ENCODE measurements at places on chromosomes 3 and 15. TPM values are rescaled to one million over a fixed set of nuclear protein-coding genes. Genes with fewer than 3 reads are reported as not detected.

DCUN1D1 gene
- total RNA-seq: 10.9 TPM

ALG1L2 gene
- total RNA-seq: not detected

ITIH1 gene
- total RNA-seq: 4.4 TPM

IGSF10 gene
- 1.0 TPM for total RNA-seq

AMIGO3 gene
- 2.0 TPM for total RNA-seq
